DMS79 (cell line): ENCODE measurements at places on chromosomes 1 and 21.

- no peak for DNase-seq
These were observed 150.3 kb downstream of the TIAM1 start for GRCh38 chr21:31193761-31194160.

GRCh38 chr1:28642056-28642846, 616 bp downstream of the TAF12 start:
- no peak for DNase-seq

- DNase-seq: no peak
These were observed 18.2 kb upstream of the LAMTOR5 start for GRCh38 chr1:110425612-110426152.

DNA sequence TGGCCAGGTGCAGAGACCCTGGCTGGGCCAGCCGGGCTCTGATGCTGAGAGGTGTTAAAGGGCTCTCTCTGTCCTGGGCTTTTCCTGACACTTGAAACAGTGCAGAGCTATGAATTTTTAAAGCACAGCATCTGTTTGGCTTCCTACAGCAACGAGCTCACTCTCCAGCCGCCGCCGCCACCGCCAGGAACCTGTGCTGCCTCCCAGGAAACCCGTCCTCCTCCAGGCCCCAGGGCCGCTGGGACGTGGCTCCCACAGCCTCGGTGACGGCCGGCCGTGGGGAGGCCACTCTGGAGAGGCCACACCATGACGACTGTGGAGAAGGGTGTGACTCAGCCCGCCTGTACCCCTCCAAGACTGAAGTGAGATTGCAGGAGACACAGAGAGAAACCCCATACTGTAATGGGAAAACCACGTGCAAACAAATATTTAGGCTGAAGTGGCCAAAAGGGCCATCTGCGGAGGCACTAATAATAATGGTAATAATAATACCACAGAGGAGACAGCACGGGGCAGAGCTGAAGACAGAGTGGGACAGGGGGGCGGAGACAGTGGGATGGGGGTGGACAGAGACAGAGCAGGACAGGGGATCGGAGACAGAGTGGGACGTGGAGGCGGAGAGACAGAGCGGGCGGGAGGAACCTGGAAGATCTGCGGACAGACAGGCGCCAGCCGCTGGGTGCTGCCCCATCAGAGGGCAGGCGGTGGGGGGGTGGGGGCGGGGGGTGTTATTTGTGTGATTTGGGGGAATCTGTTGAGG, 139.2 kb downstream of the CASZ1 start:
- no peak for DNase-seq

DNA sequence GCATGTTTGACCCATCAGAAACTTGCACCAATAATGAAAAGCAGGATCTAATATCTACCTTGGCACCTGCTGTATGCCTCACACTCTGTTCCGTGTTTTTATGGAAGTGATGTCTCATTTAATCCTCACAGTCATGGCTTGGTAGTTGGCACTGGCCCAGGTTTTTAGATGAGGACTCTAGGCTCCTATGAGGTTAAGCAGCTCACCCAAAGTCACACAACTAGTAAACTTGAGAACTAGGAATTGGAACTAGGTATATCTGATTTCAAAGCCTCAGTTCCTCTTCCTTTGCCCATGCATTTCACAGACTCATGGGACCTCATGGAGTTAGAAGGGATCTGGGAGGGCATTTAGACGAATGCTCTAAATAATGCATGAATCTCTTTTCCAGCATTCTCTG, 21.3 kb upstream of the TARBP1 start:
- no peak for DNase-seq

DNA sequence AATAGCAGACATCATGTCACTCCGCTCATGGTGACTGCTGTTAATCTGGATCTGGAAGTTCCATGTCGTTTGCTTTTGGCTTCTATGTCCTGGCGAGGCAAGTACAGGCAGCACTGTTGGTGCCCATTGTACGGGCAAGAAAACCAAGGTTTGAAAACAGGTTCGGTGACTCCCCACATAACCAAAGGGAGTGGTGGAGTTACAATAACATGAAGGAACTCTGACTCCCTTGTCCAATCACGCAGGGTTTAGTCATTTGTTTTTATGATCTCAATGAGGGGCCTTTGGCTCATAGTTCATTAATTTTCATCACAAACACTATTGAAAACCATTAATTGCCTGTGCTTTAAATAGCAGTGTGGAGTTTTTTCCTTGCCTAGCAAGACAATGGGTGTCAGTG, 82.9 kb upstream of the SSX2IP start:
- DNase-seq: no peak

- DNase-seq: no peak
These were observed 9.9 kb downstream of the TOR3A start for GRCh38 chr1:179091691-179092165.

- peak; percentile 75 for DNase-seq
These were observed 119.3 kb upstream of the CDC42BPA start for GRCh38 chr1:227437495-227438008.

- no peak for DNase-seq
These were observed 386.1 kb downstream of the KCNH1 start for GRCh38 chr1:210747890-210748289.

- no peak for DNase-seq
These were observed 41.2 kb downstream of the PCP4 start for GRCh38 chr21:39908265-39908923.

- no peak for DNase-seq
These were observed 41.6 kb upstream of the LRIG2 start for GRCh38 chr1:113031171-113031933.

- no peak for DNase-seq
These were observed 2.0 kb upstream of the CCDC28B start for GRCh38 chr1:32198237-32199042.

- DNase-seq: no peak
These were observed 92.9 kb downstream of the UBIAD1 start for GRCh38 chr1:11365744-11366387.

DNA sequence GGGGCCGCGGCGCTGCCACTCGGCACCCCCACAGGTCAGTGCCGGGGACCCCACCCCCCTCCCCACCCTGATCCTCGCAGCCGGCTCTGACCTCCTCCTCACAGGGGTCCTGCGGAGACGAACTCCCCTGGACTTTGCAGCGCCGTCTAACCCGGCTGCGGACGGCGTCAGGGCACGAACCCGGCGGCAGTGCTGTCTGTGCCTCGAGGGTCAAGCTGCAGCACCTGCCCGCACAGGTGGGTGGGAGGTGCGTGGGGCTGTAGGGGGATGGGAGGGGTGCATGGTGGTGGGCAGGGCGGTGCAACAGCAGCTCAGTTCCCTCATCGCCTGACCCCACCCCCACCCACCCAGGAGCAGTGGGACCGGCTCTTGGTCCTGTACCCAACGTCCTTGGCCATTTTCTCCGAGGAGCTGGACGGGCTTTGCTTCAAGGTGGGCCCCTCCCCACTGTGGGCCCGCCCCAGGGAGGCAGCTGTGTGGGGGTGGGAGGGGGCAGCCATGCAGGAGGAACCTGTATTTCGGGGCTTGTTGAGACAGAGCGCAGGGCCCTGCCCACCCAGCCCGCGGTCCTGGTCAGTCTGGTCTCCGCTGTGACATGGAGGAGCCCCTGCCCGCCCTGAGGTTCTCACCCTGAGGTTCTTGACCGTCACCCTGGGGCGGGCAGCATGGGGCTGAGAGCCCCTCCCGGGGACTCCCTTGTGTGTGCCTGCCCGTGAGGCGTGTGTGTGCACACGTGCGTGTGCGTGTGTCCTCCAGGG, 4.9 kb downstream of the PLEKHN1 start:
- no peak for DNase-seq

- DNase-seq: no peak
These were observed 45.1 kb downstream of the FASLG start for GRCh38 chr1:172704001-172704400.

GRCh38 chr1:204075139-204075521, 2.2 kb downstream of the SOX13 start:
- DNase-seq: no peak

GRCh38 chr1:221712776-221713431, 29.0 kb downstream of the DUSP10 start:
- no peak for DNase-seq

- DNase-seq: no peak
These were observed 8.1 kb upstream of the SRM start for GRCh38 chr1:11067716-11068599.

- DNase-seq: no peak
These were observed 51.3 kb downstream of the MAST2 start for GRCh38 chr1:45854724-45855123.

- DNase-seq: no peak
These were observed 402.2 kb upstream of the RUNX1 start for GRCh38 chr21:35451276-35451675.

DNA sequence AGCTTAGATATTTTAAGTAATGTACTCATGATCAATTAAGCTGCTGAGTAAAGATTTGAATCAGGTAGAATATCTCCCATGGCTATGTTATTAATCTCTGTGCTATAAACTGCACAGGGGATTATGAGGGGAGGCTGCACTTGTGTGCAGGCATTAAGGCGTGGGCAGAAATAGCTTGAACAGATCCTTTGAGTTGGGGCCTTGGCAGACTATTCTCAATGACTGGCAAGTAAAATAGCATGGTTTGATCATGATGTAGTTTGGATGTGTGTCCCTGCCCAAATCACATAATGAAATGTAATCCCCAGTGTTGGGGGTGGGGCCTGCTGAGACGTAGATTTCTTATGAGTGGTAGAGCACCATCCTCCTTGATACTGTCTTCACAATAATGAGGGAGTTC, 220.3 kb downstream of the PLPP3 start:
- DNase-seq: no peak
